ENCODE measurements at places on chromosomes 1 and 21.

DNA sequence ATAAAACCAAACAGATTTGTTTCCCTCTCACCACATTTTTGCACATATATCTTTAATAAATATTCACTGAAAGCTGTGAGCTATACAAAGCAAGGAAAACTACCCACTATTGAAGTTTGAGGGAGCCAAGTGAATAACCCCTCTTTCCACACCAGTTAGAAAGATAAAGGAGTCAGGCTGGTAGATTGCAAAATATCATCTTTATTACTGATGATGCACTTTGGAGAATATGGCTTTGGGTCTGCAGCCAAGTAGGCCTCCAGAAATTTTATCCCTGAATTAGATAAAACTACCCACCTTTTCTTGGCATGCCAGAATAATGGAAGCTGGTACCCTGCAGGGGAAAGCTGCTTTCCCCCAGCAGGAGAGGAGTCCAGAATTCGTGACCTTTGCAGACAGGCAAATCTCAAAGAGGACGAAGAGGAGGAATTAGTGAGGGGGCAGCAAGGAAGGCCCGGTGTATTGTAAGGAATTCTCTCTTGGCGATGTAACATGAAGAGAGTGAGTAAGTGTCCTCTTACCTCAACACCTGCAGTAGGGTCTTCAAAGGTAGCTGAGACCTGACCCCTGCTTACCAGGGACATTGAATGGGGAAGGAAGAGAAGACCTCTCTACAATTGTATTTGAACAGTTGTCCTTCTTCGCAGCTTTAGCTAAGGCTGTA, 84.7 kb downstream of the LRRC8D start:
- no peak for DNase-seq

GRCh38 chr1:22317920-22318243, 133.8 kb upstream of the ZBTB40 start:
- no peak for DNase-seq

GRCh38 chr1:165389609-165390008, 33.1 kb upstream of the LMX1A start:
- DNase-seq = no peak

GRCh38 chr1:205286335-205286950, 35.1 kb downstream of the NUAK2 start:
- no peak for DNase-seq
